ENCODE measurements at places on chromosomes 2 and 18.

DNA sequence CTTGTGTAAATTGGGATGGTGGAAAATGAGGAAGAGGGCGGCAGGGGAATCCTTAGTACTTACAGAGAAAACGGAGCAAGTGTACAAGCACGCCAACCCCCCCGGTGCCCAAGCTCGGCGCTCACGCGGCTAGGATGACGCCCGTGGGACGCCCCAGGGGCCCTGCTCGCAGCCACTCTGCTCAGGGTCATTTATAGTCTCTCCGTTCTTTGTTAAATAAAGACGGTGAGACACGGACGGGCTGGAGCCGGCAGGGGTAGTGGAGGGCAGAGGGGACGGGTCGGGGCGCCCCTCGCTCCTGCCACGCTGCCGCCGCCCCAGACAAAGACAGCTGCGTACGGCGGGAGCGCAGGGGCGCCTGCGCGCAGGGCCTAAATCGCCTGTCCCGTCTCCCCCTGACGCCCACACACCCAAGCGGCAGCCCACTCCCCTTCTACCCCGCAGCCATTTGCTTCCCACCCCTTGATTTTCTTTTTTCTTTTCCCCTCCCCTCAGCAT is 37.8 kb downstream of the PCBP1 start:
- DNase-seq = peak; percentile 56

- DNase-seq = no peak
Observed at GRCh38 chr2:5951471-5951870, 259.3 kb downstream of the SOX11 start.

DNA sequence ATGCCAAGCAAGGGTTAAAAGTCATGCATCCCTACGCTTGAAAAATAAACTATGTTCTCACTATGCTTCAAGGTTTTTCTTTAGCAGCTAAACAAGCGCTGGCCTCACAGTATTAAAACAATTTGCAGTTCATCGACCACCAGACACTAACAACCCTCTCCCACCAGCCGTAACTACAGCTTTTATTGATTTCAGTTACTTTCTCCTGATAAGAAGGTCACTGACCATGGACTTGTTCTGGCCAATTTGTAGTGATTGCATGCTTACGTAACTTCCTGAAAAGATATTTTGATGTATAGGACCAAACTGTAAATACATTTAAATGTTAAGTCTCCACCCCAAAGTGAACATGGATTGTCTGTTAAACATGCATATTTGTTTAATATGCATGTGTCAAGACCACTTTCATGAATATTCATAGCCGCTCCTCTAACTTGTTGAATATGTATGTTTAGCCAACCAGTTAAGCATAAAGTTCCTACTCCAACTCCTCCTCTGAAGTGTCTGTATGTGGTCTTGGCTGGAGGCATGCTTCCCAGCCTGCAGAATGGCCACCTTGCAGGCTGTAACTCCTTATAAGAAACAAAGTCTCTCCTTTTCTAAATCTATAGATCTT is 1.7 kb upstream of the THOC1 start:
- no peak for DNase-seq

DNA sequence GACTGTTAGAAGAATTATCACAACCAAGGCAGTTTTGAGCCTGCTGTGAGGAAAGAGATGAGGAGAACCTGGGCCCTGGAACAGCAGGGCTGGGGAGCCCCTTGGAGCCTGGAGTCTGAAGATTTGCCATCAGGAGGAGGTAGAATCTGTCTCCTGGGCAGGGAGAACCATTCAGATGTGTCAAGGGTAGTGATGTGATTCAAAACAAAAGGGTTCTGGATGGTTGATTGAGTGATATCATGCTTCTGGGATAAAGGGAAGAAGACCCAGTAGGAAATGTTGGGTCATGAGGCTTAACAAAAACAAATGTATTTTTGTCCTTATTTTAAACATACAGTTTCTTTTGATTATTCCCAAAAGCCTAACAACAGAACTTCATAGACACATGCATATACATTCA is 28.6 kb downstream of the RNF144A start:
- DNase-seq = no peak

- no peak for DNase-seq
Observed at GRCh38 chr18:78496079-78496478, 483.5 kb upstream of the SALL3 start.

DNA sequence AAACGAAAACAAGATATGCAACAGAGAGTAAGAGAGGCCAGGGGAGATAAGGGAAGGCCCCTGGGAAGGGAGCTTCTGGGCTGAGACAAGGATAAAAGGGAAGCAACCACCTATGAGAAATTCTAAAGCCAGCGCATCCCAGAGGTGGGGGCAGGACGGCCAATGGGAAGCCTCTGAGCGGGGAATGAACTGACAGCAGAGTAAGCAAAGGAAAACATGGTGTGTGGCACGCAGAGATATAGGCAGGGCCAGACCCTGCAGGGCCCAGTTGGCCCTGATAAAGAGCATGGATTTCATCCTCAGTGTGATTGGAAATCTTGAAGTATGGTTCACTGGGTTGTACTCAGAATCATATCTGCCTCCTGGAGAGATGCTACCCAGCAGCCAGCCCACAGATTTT is 78.7 kb downstream of the IRS1 start:
- DNase-seq = no peak

- no peak for DNase-seq
Observed at GRCh38 chr18:58183226-58183625, 139.2 kb downstream of the NEDD4L start.

DNA sequence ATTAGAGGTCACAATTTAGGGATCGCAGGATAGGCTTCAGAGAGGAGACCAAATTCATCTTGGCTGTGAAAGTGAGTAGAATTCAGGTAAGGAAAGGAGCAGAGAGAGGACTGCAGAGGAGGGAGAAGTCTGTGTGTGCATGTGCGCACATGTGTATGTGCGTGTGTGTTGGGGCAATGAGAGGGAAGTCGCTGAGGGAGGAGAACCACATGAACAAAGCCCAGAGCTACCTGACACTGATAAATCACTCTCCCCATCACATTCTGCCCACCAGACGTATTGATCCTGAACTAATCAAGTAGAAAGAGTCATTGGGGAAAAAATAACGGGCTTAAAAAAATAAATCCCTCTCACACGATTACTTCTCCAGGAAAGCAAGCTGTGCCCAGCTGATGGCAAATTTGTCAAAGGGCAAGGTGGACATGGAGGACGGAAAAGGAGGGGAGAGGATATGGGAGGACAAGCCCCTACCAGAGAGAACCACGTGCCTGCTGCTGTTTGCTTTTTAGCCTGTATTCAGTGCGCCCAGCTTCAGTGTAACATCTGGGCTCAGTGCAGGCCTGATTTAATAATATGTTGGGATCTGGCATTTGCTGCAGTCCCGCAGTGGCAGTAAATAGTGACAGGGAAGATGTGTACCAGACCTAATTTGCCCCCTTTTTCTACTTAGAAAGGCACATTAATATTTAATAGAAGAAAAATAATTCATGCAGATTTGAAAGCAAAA is 307.5 kb downstream of the C1D start:
- peak; percentile 34 for DNase-seq

GRCh38 chr2:85032621-85033020 is 61.7 kb downstream of the KCMF1 start:
- DNase-seq = no peak

DNA sequence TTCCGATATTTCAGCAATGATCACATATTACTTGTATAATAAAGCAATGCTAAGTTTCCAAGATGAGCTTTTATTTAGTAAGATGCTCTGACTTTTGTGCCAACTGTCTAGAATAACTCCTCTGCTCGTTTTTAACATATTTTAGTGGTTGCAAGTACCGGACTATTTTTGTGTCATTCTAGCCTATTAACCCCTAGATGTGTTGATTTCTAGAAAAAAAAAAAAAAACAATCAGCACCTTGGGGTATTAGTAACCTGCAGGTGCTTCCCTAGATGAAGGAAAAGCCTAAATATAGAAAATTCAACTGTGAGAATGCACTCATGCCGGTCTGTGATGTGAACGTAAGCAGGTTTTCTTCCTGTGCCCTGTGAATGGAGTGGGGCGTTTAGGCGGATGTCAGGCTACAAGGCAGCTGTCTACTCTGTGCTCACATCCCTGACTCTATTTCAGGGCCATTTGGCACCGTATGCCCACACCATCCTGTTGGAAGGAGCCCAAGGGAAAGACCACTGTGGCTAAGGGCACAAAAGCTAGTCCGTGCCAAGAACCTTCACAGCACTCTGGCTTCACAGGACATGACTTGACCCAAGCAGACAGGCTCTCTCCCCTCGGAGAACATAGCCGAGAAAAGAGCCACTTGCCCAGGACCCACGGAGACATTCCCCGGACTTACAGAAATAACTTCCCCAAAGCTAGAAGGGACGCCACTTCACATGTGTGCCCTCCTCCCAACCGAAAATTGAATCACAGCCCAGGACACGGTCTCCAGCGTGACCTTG is 60.9 kb upstream of the AGAP1 start:
- DNase-seq = no peak

DNA sequence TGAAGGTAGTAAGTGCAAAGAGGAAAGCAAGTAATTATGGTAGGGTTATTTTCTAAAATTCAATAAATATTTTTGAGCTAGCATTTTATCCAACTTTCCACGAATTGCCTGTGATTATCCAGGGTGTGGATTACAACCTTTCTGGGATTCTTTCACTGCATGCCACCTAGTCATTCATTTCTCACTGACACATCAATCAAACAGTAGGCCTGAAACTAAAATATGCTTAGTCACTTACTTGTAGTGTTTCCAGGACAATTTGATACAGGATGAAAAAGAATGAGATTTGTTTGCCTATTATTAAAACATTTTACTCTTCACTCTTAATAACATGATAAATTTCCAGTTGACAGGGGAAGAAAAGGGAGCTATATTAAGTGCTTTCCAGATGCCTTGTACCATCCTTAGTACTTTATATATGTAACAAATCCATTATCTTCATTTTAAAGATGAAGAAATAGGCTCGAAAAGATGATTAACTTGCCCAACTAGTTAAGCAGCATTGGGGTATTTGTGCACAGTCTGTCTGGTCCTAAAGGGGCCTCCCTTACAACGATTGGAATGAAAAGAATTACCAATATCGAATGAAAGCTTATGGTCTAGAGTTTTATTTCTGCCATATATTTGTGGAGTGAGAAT is 70.4 kb downstream of the KCTD1 start:
- DNase-seq = peak; percentile 33

DNA sequence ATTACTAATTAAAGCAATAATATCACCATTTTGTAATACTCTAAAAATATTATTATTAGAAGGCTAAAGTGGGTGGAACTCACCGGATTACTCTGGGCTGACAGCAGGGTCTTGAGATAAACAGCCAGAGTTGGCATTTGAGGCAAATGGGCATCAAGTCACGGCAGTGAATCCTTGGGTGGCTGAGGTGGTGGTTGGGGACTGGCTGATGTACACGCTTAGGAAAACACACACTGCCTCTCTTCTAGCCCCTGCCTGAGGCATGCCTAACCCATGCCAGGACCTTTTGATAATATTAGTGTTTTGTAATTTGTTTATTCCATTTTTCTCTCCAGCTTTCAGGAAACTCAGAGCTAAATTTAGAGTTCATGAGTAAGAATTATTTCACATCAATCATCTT is 76.8 kb downstream of the ACKR3 start:
- no peak for DNase-seq

GRCh38 chr2:215461836-215462532 is 26.1 kb upstream of the FN1 start:
- no peak for DNase-seq

GRCh38 chr2:50719837-50720696 is 311.9 kb downstream of the NRXN1 start:
- DNase-seq = peak; percentile 63

DNA sequence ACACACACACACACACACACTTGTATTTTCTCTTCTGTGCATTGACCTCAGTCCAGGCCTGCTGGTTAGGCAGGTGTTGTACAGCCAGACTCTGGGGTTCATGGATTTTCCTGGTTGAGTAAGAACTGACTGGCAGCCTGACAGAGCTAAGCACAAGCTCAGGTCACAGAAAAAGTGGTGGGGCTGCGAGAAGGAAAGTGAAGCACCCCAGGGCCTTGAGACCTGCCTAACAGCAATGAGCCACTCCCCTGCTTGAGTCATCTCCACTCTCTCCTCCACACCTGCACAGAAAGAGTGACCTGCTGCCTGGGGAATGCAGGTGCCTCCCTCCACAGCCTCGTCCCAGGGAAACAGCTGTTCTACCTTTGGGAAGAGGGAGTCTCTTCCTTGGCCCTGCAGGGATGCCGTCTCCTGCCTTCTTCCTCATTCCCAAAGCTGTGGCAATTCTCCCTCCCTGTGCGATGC is 91.4 kb upstream of the LGALSL start:
- no peak for DNase-seq

DNA sequence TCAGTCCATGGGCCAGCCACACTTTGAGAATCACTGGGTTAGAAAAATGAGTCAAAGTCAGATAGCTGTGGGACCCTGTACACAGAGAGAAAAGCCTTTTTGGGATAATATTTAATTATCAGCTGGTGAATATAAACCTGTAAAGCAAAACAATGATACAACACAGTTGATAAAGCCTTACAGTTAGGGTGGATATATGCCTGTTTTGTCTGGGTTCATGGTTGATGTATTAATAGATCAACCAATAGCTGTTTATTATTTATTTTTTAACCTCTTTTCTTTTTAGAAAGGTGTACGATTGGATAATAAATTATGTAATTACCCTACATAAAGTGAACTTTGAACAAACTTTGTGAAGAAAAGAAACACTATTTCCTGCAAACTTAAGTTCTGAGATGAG is 145.6 kb downstream of the TDRD15 start:
- DNase-seq = no peak

GRCh38 chr18:62829936-62830335 is 114.6 kb downstream of the PHLPP1 start:
- no peak for DNase-seq

DNA sequence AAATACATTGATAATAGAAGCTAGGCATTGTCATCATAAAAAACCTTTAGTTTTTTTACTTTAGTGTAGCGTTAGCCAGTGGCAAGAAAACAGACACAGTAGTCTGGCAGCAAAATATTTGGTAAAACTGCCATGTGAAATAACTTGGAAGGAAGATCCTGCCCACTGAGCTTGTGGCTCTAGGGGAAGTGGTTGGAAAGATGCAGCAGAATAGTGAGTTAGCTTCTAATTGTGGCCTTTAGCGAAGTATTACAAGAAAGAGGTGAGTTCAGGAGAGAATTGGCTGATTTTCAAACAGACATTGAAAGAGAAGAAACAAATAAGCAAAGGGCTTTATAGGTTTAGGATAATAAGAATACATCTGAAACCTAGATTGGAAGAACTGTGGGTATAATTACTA is 1887.8 kb upstream of the CELF4 start:
- no peak for DNase-seq

GRCh38 chr2:240998995-240999791 is 775 bp downstream of the SNED1 start:
- no peak for DNase-seq

DNA sequence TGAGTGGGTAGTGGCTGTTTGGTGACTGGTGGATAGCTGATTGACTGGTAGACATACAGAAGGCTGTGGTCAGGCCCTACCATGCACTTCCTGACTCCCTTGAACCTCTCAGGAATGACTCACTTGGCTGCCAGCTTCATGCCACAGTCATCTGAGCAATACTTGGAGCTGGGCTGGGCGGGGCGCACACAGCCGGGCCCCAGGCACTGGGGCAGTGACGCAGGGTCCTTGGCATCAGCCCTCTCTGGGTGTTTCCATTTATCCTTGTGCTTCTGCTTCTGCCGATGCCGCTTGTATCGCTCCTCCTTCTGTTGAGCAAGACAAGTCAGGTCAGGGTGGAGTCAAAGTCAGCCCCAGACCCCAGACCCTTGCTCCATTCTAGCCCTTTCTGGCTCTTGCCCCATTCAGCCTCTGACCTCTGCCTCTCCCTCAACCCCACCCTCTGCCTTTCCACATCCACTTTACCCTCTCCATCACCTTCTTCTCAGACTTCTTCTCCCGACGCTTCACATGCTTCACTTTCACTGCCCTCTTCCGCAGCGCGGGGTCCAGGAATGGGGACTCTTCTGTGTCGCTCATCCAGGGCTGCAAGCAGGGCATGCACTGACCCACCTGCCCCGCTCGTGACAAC is 3.0 kb upstream of the MBD1 start:
- no peak for DNase-seq

Data from NCI-H2227 treated with DMSO at 0.1 percent for 48 hours (cell line).